ENCODE measurements at places on chromosomes 7 and 10. TPM values are rescaled to one million over a fixed set of nuclear protein-coding genes. Genes with fewer than 3 reads are reported as not detected.

Gene EPO
- not detected for total RNA-seq

GRCh38 chr7:22896917-22897316 is 74.3 kb upstream of the TOMM7 start:
- no peaks in the 10 kb centered on the region for H3K4me1 ChIP-seq
- H3K27ac ChIP-seq, result no peak overlapping the region

DNA sequence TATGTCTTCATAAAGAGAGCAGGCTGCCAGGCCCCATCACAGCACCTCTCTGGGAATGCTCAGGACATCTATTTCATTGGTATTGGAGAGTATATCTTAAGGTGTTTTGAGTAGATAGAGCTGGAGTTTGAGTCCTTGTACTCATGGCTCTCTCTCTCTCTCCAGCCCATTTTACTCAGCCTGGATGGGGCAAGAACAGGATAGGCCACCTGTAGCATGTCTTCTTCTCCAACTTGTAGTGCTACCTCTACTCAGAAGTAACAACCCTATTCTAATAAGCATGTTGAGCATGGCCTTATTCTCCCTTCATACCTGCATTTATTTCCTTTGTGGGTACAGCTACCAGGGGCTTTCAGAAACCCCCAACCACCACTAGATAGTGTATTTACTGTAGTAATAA is 21.9 kb downstream of the PRLHR start:
- H3K4me3 ChIP-seq, result no peak overlapping the region
- H3K4me1 ChIP-seq, result no peaks in the 10 kb centered on the region
- H3K27me3 ChIP-seq, result no peaks in the 10 kb centered on the region
- DNase-seq, result no peak

GRCh38 chr7:21367081-21367480 is 60.8 kb upstream of the SP4 start:
- no peak overlapping the region for H3K4me3 ChIP-seq
- H3K36me3 ChIP-seq, result no peaks in the 10 kb centered on the region
- H3K4me1 ChIP-seq, result peaks cover 13% of the 10 kb centered on the region
- DNase-seq, result no peak
- H3K27ac ChIP-seq, result no peak overlapping the region

DNA sequence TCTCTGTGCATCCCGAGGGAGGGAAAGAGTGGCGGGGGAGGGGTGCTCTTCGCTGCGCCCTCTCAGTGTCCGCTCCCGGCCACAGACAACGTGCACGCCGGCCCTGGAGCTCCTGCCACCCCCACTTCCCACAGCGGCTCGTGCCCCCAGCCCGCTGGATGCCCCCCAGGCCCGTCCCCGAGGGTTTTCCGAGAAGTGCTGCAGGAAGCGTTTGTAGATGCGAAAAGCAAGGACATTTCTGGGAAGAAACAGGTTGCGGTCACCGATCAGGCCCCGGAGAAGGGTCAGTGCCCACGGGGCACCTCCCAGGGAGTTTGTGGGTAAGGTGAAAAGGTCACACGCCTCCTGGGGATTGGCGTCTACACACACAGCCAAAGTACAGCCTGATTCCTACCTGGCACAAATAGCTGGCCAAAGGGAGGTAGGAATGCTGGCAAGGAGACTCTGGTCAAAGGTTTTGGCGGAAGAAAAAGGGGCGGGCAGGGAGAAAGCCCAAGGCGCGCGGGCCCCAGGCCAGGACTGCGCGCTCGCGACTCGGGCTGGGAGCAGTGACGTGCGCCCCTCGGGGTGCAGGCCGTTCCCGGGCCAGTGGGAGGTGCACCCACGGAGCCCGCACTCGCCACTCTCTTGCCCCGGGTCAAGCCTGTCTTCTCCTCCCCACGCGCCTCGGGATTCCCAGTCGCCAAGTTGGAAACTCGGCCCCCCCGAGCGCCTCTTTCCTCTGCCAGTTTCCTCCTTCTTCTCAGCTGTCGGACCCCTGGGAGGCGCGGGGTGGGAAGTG is 1.5 kb upstream of the NRP1 start:
- peaks cover 19% of the 10 kb centered on the region for H3K27me3 ChIP-seq
- H3K36me3 ChIP-seq, result no peaks in the 10 kb centered on the region
- peaks cover 20% of the 10 kb centered on the region for H3K4me1 ChIP-seq
- no peak overlapping the region for H3K4me3 ChIP-seq
- DNase-seq, result no peak

Data from CD4-positive, alpha-beta memory T cell (primary cell).